T follicular helper cell (primary cell): ENCODE measurements at places on chromosomes 12 and 14.

DNA sequence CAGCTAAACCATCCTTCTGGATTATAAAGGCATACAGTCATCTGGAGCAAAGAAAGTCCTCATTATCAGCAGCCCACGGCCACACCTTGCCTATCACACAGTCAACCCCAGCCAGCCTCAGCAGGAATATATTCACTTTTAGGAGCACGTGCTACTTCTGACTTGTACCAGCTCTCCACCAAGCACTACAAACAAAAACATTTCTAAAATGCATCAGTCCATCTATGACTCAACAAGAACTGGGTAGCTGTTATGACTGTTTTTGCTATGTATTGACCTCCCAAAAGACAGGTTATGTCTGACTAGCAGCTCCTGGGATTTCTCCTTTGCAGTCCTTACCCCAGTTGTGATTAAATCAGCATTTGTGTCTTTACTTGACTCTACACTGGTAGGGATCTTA, 31.2 kb downstream of the NUAK1 start:
- DNase-seq = no peak

- no peak for DNase-seq
Observed at GRCh38 chr14:88191605-88192004, 131.5 kb downstream of the KCNK10 start.

DNA sequence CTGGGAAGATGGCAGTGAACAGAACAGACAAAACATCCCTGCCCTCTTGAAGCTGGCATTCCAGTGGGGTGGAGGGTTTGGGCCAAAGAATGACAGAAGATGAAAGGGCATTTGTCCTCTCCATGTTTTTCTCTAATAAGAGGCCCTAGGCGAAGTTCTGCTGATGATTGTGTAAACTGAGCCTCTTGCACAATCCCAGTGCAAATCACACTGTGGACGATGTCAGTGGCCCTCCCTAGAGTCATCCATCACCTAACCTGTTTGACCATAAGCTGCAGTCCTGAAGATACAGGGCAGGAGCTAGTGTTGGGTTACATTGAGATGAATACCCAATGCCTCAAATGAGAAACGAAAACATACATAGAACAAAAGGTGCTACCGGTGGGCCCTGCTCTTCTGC, 622.4 kb upstream of the TBX3 start:
- no peak for DNase-seq

DNA sequence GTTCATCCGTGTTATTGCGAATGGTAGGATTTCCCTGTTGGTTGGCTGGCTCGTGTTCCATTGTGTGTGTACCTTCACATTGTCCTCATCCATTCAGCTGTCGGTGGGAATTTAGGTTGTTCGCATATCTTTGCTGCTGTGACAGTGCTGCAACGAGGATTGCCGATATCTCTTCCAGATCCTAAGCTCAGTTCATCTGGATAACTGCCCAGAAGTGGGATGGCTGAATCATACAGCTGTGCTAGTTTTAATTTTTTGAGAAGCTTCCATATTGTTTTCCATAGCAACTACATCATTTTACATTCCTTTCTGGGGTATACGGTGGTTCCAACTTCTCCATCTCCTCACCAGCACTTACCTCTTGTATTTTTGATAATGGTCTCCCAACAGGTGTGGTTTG, 292.8 kb upstream of the SFSWAP start:
- DNase-seq = no peak

GRCh38 chr12:3869865-3870264, 3.3 kb downstream of the PARP11 start:
- no peak for DNase-seq

DNA sequence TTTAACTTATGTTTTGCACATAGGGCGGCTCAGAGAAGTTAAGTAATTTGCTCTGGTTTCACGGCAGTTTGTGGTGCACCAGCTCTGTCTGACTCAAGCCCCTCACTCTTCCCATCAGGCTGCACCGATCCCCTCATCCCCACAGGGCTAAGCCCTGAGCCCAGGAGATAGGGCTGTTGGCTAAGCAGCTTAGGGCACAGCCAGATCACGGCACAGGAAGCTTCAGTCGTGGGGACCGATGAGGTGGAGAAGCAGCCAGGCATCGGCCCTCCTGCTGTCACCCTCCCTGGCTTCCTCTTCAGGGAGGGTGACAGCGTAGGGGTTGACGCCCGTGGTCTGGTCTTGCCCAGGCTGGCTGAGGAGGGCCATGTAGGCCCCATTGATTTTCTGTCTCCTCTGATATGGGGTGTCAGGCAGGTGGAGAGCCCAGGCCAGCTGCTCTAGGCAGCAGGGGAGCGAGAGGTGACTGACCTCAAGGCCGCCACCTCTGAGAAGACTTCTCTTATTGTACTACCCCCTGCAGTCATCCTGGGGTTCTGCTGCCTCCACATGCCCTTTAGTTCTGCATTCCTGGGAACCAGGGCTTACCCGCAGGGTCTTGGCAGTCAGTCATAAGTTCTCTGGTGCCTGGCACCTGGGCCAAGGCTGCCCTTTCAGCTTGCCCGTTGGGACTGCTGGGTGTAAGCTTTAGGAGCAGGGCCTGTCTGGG, 166.4 kb downstream of the TSPAN9 start:
- no peak for DNase-seq

DNA sequence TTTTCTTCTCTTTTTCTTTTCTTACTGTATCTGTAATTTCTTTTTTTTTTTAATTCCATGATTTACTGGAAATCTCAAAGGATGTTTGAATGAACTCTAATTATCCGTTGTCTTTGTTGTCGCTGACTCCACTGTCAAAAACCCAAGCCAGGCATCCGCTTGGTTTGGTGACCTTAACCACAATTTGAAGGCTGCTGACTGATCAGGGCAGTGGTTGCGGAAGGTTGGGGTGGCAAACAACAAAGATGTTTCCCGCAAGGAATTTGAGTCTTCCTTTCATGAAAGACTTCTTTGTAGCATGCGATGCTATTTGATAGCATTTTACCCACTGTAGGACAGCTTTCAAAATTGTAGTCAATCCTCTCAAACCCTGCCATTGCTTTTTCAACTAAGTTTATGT, 1013.8 kb downstream of the DIO2 start:
- no peak for DNase-seq

DNA sequence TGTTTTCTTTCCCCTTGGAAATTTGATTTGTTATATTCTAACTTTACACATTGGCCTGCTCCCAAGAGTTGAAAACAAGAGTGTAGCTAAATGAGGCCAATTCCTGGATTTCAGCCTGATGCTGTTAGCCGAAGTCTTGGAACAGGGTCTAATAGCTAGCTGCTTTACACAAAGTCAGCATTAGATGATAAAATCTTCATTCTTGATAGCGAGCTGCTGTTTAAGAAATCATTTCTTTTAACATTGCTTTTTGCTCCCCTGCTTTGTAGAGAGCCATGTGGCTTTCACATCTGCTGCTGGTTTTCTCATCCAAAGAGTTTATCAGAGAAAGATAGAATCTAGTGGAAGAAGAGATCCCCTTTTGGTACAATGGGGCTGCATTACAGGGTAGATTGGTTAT, 22.3 kb downstream of the FBXW8 start:
- DNase-seq = no peak

DNA sequence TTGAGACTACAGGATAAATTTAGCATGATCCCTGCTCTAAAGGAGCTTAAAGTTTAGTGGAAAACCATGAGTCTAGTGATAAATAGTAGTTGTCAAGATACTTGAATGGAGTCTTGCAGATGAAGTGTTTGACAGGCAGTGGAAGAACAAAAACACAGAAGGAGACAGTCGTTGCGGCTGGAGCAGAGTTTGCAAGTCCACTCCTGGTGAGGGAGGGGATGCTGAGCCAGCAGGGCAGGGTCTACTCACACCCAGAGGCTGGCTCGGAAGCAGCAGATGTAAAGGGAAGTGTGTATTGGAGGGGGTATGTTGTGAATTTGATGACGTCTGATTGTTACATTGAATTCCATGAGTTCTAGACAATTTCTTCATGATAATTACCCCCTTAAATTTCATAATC, 61.3 kb downstream of the TRAF3 start:
- DNase-seq = no peak

- DNase-seq = no peak
Observed at GRCh38 chr14:49954171-49954631, 61.3 kb downstream of the ARF6 start.

DNA sequence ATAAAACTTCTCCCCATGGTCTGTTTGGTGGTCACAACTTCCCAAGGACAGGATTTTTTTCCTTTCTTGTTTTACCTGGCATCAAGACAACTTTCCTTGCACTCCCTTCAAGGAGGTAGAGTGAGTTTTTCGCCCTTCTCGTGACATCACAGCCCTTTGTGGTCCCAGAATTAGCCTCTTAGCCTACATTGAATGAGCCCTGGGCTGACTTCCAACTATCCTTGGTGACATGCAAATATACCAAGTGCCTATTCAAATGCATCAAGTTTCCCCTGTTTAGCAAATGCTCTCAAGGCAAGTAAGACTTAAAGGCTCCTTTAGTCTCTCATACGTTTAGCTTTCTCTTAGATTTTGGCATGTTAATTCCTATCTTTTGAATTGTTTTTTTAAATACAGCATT, 36.6 kb downstream of the TC2N start:
- DNase-seq = no peak

- no peak for DNase-seq
Observed at GRCh38 chr14:87698481-87698880, 294.5 kb downstream of the GALC start.

DNA sequence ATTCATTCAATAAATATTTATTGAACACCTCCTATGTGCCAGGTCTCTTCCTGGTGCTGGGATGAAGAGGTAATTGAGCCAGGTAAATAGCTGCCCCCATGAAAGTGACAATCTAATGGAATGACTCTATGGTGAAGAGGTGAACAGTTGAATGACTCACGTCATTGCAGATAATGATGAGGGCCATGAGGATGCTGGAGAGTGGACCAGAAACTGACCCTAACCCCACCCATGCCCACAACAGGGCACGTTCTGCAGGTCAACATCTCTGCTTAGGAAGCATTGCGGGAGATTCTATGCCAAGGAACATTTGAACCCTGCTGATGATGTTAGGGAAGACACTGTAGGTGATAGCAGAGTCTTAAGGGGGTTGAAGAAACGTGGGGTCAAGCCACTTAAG, 788.9 kb upstream of the TBX3 start:
- no peak for DNase-seq

GRCh38 chr12:4540170-4540569, 1.5 kb downstream of the RAD51AP1 start:
- DNase-seq = no peak

GRCh38 chr12:68823696-68824095, 15.7 kb downstream of the MDM2 start:
- no peak for DNase-seq
